ENCODE measurements at places on chromosomes 2 and 18.

DNA sequence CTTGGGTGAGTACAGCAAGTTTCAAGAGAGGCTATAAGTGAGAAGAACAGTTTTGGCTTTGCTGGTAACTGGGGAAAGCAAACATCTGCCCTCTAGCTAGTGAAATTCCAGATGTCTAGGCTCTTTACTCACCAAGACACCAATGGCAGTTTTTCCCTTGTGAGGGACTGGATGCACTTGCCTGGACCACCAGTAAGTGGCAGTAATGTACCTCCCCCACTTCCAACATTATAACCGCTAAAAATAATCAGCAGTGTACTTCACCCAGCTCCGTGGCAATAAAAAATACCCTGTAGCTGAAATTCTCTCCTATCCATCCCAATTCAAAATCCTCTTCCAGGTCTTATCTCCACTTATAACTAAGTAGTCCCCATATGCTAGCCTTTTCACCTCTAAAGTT is 383.9 kb downstream of the ARHGAP15 start:
- DNase-seq: no peak

DNA sequence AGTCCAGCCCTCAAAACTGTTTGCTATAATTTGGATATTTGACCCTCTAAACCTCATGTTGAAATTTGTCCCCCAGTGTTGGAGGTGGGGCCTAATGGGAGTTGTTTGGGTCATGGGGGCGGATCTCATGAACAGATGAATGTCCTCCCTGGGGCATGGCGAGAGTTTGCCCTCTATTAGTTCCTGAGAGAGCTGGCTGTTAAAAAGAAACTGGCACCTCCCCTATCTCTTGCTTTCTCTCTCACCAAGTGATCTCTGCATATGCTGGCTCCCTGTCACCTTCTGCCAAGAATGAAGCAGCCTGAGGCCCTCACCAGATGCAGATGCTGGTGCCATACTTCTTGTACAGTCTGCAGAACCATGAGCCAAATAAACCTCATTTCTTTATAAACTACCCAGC is 12.0 kb downstream of the LNPK start:
- DNase-seq: no peak

DNA sequence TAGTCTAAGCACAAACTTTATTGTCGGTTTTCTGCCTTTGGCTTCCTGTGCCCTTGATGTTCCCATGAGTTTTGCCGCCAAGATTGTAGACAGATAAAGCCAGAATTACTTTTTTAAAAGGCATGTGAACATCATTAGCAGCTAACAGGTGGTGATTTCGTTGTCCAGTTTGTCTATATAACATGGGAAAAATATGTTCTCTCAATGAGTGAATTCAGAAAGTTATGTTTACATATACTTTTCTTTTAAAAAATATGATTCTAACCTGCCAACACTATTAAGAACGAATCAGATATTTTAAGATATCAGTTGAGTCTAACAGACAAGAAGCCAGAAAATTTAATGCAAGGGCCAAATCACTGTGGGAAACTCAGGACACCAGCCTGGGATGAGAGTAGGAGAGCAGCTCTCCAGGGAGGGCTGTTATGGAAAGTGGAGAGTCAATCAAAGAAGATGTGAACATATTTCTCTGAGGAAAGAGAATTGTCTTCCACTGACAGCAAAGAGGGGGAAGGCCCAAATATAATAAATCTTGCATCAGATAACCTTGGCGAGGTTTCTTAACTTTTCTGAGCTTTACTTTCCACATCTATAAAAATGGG is 311.3 kb downstream of the ARHGAP15 start:
- no peak for DNase-seq

- no peak for DNase-seq
Measured at GRCh38 chr2:159725713-159726112, 13.4 kb downstream of the MARCHF7 start.

- DNase-seq: no peak
Measured at GRCh38 chr18:57771193-57771592, 31.9 kb downstream of the ATP8B1 start.

DNA sequence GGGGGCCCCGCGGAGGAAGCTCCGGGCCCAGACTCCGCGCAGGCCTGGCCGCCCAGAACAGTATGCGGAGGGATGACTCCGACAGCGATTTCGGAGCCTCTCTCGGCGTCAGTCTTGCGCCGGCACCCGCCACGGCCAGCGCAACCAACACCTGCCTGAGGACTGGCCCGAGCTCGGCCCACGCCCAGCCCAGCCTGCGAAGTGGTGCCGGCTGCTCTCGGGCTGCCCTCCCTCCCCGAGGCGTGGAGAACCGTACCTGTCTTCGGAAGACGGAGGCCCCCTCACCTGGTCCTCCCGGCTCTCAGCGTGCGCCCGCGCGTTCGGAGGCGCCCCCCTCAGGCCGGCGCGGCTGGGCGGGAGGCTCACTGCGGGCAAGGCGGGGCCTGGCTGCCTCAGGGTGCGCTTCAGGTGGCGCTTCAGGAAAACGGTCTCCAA is at the start of gene M1AP:
M1AP (minus strand) TSS at position 322 of the 435 bp plus-strand sequence. CDS start 8,055 bp downstream, outside the sequence.
- peak; percentile 42 for DNase-seq

- no peak for DNase-seq
Measured at GRCh38 chr2:233976087-233976486, 58.9 kb downstream of the TRPM8 start.

DNA sequence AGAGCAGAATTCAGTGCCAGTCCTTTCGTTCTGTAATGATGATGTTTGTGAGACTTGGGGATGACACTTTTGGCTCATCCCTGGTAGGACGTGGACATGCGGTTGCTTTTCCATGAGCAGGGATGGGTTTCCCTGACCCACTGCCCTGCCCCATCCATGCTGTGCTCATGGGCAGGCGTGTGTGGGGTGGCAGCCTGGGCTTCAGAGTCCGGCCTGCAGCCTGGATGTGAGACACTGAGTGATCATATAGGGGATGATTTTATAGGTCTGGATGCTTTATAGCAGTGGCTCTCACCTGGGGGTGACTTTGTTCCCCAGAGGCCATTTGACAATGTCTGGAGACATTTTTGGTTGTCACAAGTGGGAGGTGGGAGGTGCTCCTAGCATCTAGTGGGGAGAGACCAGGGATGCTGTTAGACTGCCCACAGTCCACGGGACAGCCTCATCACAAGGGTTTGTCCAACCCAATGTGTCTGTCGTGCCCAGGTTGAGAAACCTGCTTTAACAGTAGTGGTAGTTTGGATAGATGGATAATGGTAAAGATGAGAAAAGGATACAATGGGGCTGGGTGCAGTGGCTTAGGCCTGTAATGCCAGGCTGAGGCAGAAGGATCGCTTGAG is 38.9 kb downstream of the LDLRAD4 start:
- no peak for DNase-seq

DNA sequence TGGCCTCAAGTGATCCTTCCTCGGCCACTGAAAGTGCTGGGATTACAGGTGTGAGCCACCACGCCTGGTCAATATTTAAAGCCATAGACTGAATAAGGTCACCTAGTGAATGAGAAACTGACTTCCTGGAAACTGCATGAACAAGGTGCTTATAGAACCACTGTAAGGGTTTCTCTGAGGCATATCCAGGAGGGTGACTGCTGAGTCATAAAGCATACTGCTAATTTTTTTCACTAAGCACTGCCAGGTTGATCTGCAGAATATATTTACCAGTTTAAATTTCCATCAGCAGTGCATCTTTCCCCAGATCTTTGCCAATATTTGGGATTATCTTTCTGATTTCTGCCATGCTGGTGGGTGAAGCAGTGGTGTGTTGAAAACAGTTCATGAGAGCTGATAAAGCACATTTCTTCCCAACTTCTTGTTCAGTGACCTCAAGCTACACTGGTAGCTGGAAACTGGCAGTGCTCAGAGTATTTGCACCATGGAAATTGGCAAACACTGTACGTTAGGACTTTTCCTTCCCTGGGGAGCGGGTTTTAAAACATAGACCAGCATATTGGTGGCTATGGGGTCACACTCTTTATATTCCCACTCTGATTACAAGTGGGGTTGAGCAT is 4.2 kb upstream of the CLIP4 start:
- DNase-seq: no peak
